ENCODE measurements at places on chromosomes 3 and 15.

DNA sequence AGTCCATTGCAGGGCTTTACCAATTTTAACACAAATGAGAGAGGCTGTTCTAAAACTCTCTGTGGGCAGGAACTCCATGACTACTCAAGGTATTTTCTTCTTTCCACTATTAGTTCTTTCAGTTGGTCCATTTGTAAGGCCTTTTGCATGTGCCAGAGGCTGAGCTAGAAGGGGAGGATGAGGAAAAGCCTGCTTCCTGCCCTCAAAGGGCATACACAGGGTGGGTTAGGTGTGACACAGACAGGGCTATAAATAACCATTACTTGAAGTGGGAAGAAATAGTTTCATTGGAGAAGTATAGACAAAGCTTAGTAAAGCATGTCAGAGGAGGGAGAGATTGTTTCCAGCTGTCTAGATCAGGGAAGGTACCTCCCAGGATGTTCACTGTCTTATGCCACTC, 52.1 kb upstream of the PRTG start:
- DNase-seq = no peak

- no peak for DNase-seq
Observed at GRCh38 chr3:15929944-15930571, 132.3 kb upstream of the ANKRD28 start.

DNA sequence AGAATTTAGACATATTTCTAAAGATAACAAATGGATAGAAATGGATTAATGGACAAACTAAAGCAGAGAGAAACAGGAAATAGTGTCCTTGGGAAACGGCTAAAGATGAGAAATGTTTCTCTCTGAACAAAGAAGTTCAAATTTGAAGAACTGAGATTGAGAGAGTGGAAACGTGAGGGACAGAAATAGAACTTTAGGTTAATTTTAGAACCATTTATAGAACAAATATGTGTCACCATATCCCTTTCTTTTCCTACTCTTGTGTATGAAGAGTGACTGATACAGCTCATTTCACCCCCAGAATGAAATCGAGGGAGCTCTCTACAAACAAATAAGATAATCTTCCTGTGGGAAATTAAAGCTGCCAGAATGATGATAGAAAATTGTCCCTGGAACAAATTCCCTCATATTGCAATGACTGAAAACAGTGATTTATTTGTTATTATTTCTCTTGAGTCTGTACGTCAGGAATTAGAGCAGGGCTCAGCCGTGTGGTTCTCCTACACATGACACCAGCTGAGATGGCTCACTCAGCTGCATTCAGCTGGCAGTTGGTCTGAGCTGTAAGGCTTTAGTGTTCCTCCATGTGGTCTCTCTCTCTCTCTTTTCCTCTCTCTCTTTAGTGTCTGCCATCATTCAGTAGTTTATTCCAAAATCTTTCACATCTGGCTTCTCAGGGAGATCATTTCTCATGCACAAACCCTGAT, 46.6 kb upstream of the ARPP21 start:
- no peak for DNase-seq

DNA sequence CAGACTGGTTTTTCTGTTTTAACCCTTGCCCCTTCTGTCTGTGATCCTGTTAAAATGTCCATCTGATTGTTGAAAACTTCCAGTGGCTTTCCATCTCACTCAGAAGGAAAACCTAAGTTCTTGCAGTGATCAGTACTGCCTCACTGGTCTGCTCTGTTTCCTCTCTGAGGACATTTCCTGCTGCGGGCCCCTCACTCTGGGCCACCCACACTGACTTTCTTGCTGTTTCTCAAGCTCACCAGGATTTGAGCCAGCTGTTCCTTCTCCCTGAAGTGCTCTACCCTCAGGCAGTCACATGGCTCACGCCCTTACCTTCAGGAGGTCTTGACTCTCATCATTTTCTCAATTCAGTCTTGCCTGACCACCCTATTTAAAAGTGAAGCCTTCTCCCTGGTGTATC, 1.8 kb downstream of the GRK7 start:
- DNase-seq = no peak

DNA sequence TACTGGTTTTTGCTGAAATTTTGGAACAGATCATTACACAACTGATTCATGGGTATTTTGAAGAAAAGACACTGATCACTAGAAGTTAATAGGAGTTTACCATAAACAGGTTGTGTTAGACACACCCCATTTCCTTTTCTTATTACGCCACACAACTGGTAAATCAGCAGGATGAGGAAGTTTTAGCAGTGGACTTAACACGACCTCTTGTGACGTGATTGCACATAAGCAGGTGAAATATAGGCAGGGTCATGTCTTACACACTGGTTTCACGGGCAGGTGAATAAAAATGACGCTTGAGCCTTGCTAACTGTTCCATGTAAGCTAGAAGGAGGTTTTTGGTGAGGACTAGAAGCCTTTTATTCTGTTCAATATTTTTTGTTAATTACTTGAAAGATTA, 27.1 kb upstream of the TPRG1 start:
- DNase-seq = no peak

DNA sequence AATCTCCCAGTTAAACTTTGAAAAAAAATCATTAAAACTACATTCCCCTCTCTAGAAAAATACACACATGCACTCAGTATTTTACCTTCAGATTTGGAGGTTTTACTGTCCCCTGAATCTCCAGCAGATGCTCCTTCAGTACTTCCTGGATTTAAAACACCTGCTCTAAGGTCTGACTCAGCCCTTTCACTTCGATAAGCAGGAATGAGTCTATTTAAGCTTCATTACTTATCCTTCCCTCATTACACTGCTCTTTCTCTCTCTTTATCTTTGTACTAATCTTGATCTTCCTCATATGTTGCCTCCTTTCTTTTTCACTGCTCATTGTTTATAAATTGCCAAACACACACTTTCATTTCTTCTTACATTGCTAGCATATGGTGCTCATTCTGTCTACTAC, 443.9 kb downstream of the DIPK2A start:
- no peak for DNase-seq

DNA sequence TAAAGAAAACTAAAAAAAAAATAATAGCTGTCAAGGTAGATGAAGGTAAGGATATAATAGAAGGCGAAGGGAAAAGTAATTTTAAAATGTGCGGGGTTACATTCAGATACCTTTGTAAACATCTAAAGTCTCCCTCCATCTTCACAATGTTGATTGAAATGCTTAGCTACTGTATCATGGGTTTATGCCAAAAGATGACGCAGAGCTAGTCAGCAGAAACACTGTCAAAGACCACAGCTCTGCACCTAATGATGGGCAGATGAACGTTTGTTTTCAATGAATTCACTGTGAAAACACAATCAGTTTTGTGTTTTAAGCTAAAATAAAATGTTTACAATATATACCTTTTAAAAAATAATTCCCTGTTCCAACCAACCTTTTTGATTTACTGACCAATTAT, 61.2 kb downstream of the RFTN1 start:
- no peak for DNase-seq

DNA sequence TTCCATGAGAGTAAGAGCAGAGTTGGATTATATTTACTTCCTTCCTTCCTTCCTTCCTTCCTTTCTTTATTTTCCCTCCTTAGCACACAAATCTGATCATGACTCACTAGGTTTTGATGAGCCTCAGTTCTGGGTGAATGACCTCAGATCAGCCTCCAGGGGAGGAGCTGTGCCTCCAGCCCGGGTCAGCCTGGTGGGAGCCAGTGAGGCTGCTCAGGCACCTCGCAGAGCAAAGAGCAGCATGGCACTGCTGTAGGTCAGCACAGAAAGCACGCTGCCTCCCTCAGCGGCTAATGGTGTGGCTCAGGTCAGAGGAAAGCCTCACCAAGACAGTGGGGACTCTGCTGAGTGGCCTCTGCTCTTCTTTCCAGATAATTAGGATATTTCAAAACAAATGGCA, 108.5 kb downstream of the SYNPR start:
- DNase-seq = no peak

GRCh38 chr3:171261487-171261886, 198.7 kb downstream of the TNIK start:
- DNase-seq = no peak

DNA sequence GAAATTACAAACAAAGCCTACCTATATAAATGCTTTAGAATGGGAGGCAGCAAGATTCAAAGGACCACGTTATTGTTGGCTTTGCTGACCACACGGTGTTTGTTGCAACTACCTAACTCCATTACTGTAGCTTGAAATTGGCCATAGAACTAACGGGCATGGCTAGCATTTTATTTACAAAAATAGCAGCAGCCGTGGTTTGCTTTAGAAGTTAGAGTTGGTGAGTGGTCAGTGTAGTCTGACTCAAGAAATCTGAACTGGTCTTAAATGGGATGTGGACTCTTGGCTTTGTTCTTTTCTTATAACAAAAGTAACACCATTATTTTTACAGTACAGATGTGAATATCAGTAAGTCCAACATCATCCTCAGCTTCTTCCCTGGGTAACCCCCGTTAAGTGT, 10.6 kb downstream of the ATP1B3 start:
- DNase-seq = no peak

GRCh38 chr3:127035677-127036076, 52.8 kb downstream of the PLXNA1 start:
- DNase-seq = no peak

DNA sequence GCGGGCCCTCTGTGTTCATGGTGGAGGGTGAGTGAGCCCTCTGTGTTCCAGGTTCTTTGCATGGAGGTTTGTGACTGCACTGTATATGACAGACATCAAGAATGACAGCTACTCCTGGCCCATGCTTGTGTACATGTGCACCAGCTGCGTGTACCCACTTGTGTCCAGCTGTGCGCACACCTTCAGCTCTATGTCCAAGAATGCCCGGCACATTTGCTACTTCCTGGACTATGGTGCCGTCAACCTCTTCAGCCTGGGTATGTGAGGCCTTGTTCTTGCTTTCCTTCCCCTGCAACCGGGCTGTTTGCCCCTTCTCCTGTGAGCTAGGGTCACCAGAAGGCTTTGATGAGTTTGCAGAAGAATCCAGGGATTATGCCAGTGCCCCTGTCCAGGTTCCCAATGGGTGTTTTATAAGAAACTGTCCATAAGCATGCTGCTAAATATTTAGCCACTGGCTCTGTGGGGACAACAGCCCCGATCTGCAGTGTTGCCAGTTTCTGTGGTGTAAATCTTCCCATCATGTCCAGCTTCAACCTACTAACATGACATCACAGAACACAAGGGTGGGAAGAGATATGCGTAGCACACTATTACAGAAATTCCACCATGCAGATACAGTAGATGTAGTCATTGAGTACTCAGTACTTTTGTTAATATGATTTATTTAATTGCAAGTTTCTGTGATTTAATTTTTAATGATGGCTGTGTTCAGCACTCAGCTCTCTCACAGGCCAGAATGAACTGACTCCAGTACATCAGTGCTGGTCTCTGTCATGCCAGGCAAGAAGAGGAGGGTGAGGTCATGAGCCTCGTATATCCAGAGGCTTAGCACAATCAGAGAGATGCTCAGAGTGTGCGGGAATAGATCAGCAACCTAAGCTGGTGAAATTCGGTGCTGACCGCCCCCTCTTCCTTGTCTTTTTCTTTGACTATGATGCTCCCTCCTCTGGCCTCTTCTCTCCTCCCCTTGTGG, 29.2 kb upstream of the KIF23 start:
- DNase-seq = no peak

GRCh38 chr3:69695443-69695842, 43.8 kb upstream of the MITF start:
- DNase-seq = no peak

GRCh38 chr3:173737167-173737808, 339.7 kb downstream of the NLGN1 start:
- no peak for DNase-seq

- DNase-seq = peak; percentile 80
Observed at GRCh38 chr3:69161587-69162307, 39.4 kb upstream of the LMOD3 start.

- no peak for DNase-seq
Observed at GRCh38 chr3:162391301-162391700, 894.7 kb downstream of the OTOL1 start.

GRCh38 chr3:46102780-46103130, 75.5 kb upstream of the XCR1 start:
- DNase-seq = no peak

GRCh38 chr15:78263907-78264303, 457 bp upstream of the DNAJA4 start:
- DNase-seq = no peak

- peak; percentile 78 for DNase-seq
Observed at GRCh38 chr3:4045756-4046155, 246.5 kb downstream of the LRRN1 start.

- DNase-seq = peak; percentile 88
Observed at GRCh38 chr3:23738944-23739343, 66.8 kb upstream of the UBE2E1 start.

DNA sequence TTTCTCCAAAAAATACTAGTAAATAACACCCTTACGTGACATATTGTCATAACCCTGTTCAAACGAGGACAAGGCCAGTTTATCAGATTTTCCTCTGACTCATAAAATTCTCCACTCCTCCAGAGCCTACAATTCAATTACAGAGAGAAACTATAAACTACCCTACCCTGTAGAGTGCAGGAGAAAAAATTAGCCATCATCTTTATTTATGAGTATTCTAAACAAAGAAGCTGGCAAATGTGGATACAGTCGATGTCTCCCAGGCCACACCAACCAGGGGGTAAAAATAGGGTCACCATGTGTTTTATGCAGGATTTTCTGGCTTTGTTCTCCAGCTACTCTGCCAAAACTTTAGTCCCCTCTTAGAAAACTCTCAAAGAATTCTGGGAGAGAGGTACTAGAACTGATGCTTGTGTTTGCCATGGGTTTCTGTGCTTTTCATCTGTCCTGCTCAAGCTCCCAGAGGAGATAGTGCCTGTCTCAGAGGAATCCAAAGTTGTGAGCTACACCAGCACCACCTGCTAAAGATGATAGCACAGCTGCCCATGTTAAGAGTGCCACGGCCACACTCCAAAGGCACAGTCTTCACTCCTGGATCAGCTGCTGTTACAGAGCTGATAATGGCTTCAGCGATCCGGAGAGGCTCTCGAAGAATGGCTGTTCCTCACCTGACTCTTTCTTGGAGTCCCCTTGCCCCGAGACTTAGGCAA, 150.2 kb downstream of the IMPG2 start:
- DNase-seq = peak; percentile 47

GRCh38 chr3:167067787-167068161, 312.3 kb downstream of the ZBBX start:
- no peak for DNase-seq

GRCh38 chr15:41980654-41981323, 8.4 kb upstream of the EHD4 start:
- DNase-seq = no peak

GRCh38 chr3:194472290-194472920, 14.4 kb downstream of the ATP13A3 start:
- peak; percentile 25 for DNase-seq

- DNase-seq = no peak
Observed at GRCh38 chr15:59099162-59099685, 5.7 kb upstream of the CCNB2 start.

GRCh38 chr3:153414982-153415381, 253.0 kb downstream of the RAP2B start:
- DNase-seq = no peak

DNA sequence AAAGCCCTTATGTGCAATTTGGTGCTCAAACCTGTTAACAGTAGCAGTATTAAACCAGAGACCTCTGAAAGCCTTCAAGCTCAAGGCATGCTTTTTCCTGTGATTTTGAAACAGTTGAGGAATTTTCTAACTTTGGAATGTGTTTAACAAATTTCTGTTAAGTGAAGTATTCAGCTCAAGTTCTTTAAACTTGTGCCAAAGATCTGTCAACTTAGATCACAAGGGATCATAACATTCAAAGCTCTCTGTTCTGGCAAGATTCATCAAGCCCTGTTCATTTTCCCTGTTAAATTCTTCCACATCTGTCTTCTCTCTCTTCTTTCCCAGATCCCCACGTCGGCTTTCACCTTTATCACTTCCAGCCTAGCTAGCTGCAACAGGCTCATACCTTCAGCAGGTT, 28.8 kb upstream of the RYK start:
- peak; percentile 34 for DNase-seq

Data from trophoblast cell (in vitro differentiated cells and primary cell).